Stimulated activated naive B cell treated with anti-CD40 and anti-IgM and Interleukin-4, amounts not matched to agents 10 μg/mL and 1 μg/mL and 100 μg/mL, for 72 hours (primary cell): ENCODE measurements at places on chromosomes 11 and 22.

- no peaks in the 10 kb centered on the region for H3K27me3 ChIP-seq
- H3K36me3 ChIP-seq = peaks cover 37% of the 10 kb centered on the region
- peaks cover 57% of the 10 kb centered on the region for H3K4me1 ChIP-seq
- no peak for DNase-seq
Measured at GRCh38 chr22:38750104-38750503, 5.7 kb downstream of the SUN2 start.

- no peaks in the 10 kb centered on the region for H3K4me1 ChIP-seq
Measured at GRCh38 chr11:94066901-94067429, 45.8 kb downstream of the HEPHL1 start.

- H3K4me1 ChIP-seq = peaks cover 38% of the 10 kb centered on the region
- no peak overlapping the region for H3K27ac ChIP-seq
- no peak overlapping the region for H3K4me3 ChIP-seq
- H3K36me3 ChIP-seq = peaks cover 6% of the 10 kb centered on the region
- H3K27me3 ChIP-seq = peaks cover 14% of the 10 kb centered on the region
- DNase-seq = no peak
Measured at GRCh38 chr11:60183591-60184205, 815 bp upstream of the MS4A6A start.

DNA sequence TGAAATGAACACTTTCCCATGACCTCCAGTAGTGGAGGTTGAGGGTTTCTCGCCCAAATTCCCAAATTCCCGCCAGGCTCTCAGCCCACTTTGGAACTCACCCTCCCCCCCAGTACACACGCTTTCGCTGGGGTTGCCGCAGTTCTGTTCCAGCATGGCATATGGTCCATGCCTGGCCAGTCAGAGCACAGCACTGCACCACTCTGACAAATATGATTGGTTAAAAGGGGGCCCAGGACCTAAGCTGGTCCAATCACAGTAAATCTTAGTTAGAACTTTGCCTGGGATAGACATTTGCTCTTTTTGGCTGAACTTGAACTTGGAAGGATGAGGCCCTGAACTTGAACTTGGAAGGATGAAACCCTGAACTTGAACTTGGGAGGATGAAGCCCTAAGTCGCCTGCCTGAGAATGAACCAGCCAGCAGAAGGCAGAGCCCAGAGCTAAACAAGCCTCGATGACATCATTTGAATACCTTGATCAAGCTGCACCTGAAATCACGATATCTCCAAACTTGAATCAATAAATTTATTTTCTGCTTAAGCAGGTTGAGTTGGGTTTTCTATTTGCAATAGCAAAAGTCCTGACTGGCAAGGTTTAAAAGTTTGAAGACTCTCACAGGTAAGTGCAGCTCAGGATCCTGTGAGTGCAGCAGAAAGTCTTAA, 12.6 kb upstream of the SSTR3 start:
- H3K36me3 ChIP-seq = peaks cover 81% of the 10 kb centered on the region
- H3K4me3 ChIP-seq = peak overlapping the region; percentile 33
- H3K4me1 ChIP-seq = peaks cover 75% of the 10 kb centered on the region
- H3K27ac ChIP-seq = peak overlapping the region; percentile 97
- H3K27me3 ChIP-seq = no peaks in the 10 kb centered on the region
- no peak for DNase-seq

GRCh38 chr11:63508009-63508408, 2.1 kb downstream of the LGALS12 start:
- H3K4me3 ChIP-seq = no peak overlapping the region
- H3K27me3 ChIP-seq = peaks cover 36% of the 10 kb centered on the region

GRCh38 chr11:14059491-14059890, 97.0 kb downstream of the SPON1 start:
- DNase-seq = no peak
- peaks cover 20% of the 10 kb centered on the region for H3K27me3 ChIP-seq
- no peaks in the 10 kb centered on the region for H3K36me3 ChIP-seq
- H3K4me1 ChIP-seq = peaks cover 3% of the 10 kb centered on the region

GRCh38 chr22:37983860-37984791, at the start of gene SOX10:
Gene SOX10 (minus strand): TSS chr22:37984555. CDS start chr22:37983784, 771 bp downstream.
- H3K4me1 ChIP-seq = no peaks in the 10 kb centered on the region
- H3K36me3 ChIP-seq = peaks cover 30% of the 10 kb centered on the region
- H3K27me3 ChIP-seq = no peaks in the 10 kb centered on the region
- no peak within 1 kb of the TSS for H3K4me3 ChIP-seq

- H3K4me1 ChIP-seq = peaks cover 7% of the 10 kb centered on the region
- H3K27ac ChIP-seq = no peak overlapping the region
Measured at GRCh38 chr11:74603845-74604244, 11.5 kb downstream of the POLD3 start.

GRCh38 chr11:1382831-1383607, 6.7 kb upstream of the BRSK2 start:
- peak overlapping the region; percentile 96 for H3K27ac ChIP-seq
- H3K36me3 ChIP-seq = no peaks in the 10 kb centered on the region
- H3K27me3 ChIP-seq = peaks cover 5% of the 10 kb centered on the region
- peaks cover 27% of the 10 kb centered on the region for H3K4me1 ChIP-seq

GRCh38 chr11:34030382-34030781, 21.1 kb upstream of the CAPRIN1 start:
- no peaks in the 10 kb centered on the region for H3K4me1 ChIP-seq
- DNase-seq = no peak
- H3K27ac ChIP-seq = no peak overlapping the region
- H3K27me3 ChIP-seq = no peaks in the 10 kb centered on the region

DNA sequence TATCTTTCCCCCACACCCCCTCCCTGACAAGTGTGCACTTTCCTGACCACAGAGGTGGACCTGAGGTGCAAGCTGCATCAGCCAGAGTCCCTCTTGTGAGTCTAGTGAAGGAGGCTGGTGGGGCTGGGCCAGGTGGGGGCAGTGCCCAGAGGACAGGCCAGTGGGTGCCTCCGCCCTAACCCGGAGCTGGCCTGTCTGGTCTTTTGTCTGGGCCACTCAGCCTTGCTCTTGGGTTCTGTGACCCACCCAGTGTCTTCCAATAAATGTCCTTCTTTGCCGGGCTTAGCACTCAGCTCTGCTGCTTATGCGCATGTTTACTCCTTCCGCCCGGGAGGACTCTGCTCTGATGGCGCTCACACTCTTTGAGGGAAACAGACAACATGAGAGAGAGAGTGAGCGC, 526.2 kb downstream of the TBC1D22A start:
- no peak overlapping the region for H3K4me3 ChIP-seq
- no peaks in the 10 kb centered on the region for H3K4me1 ChIP-seq
- no peak overlapping the region for H3K27ac ChIP-seq
- no peak for DNase-seq

DNA sequence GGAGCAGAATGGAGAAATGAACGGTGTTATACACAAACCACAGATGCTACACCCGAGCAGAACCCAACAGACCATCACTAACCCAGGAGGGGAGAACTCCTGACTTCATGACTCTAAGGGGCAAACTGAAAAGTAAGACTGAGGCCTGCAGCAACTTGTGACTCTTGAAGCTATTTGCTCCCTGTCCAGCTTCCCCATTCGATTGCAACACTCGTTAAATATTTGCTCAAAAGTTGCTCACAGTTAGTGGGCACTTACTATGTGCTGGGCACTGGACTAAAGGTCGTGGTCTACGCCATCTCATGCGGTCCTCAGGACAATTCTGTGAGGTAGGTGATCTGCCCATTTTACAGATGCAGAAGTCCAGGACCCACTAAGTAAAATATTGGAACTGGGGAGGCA, 9.5 kb upstream of the ADA2 start:
- peaks cover 19% of the 10 kb centered on the region for H3K4me1 ChIP-seq
- H3K36me3 ChIP-seq = no peaks in the 10 kb centered on the region
- H3K27me3 ChIP-seq = no peaks in the 10 kb centered on the region

- H3K27me3 ChIP-seq = peaks cover 48% of the 10 kb centered on the region
- H3K36me3 ChIP-seq = peaks cover 6% of the 10 kb centered on the region
- DNase-seq = no peak
- H3K4me3 ChIP-seq = no peak overlapping the region
- no peak overlapping the region for H3K27ac ChIP-seq
- H3K4me1 ChIP-seq = peaks cover 12% of the 10 kb centered on the region
Measured at GRCh38 chr11:61921446-61921845, 4.1 kb upstream of the RAB3IL1 start.

GRCh38 chr11:93741882-93742226, 382 bp downstream of the C11orf54 start:
- peaks cover 21% of the 10 kb centered on the region for H3K4me1 ChIP-seq
- H3K36me3 ChIP-seq = peaks cover 38% of the 10 kb centered on the region
- peak overlapping the region; percentile 99 for H3K4me3 ChIP-seq
- H3K27me3 ChIP-seq = no peaks in the 10 kb centered on the region
- no peak for DNase-seq
- H3K27ac ChIP-seq = peak overlapping the region; percentile 100

- no peak overlapping the region for H3K27ac ChIP-seq
- H3K4me3 ChIP-seq = no peak overlapping the region
- no peaks in the 10 kb centered on the region for H3K4me1 ChIP-seq
- H3K36me3 ChIP-seq = peaks cover 27% of the 10 kb centered on the region
Measured at GRCh38 chr11:118544647-118545010, 13.6 kb downstream of the TMEM25 start.

- no peaks in the 10 kb centered on the region for H3K4me1 ChIP-seq
- H3K27me3 ChIP-seq = no peaks in the 10 kb centered on the region
- H3K36me3 ChIP-seq = peaks cover 28% of the 10 kb centered on the region
- DNase-seq = no peak
- H3K4me3 ChIP-seq = no peak overlapping the region
- H3K27ac ChIP-seq = no peak overlapping the region
Measured at GRCh38 chr22:42796081-42796480, 61.0 kb downstream of the ARFGAP3 start.

DNA sequence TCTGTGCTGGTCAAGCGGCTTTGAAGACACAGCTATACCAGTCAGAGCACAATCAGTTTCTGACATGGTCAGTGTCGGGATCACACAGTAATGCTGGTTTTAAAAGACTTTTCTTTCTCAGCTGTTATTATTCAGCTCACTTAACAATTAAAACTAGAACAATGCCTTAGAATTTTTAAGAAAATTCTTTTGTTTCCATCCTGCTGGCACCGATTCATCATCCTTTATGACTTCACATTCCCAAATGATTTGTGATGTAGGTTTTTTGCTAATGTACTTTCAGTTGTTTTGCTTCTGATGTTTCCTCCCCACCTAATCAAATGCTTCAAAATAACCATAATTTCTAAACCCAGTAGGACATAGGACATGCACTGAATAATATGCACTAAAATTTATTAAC, 34.5 kb upstream of the OLFML1 start:
- H3K4me1 ChIP-seq = peaks cover 2% of the 10 kb centered on the region
- H3K27ac ChIP-seq = peak overlapping the region; percentile 81
- no peak overlapping the region for H3K4me3 ChIP-seq

DNA sequence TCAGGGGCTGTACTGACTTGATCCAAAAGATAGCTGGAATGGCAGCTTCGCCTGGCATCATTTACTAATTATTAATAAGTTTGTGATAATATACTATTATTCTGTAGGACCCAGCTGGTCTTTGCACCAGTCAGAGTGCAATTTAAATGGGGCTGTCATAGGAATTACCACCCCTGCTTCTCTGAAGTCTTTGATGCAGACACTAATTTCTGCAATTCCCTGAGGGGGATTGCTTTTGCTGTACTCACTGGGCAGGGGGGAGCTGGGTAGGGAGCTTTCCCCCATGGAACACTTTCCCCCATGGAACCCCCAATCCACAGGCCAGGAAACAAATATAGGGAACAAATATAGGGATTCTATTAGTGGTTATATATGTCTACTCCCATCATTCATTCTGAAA, 54.9 kb upstream of the TSKU start:
- H3K36me3 ChIP-seq = no peaks in the 10 kb centered on the region
- H3K27me3 ChIP-seq = peaks cover 39% of the 10 kb centered on the region
- peaks cover 4% of the 10 kb centered on the region for H3K4me1 ChIP-seq
- H3K27ac ChIP-seq = no peak overlapping the region
- no peak for DNase-seq

- peak overlapping the region; percentile 38 for H3K27ac ChIP-seq
- H3K4me1 ChIP-seq = no peaks in the 10 kb centered on the region
- H3K27me3 ChIP-seq = peaks cover 10% of the 10 kb centered on the region
- no peak overlapping the region for H3K4me3 ChIP-seq
Measured at GRCh38 chr22:43563571-43563970, 151.8 kb downstream of the MPPED1 start.

- peak overlapping the region; percentile 98 for H3K4me3 ChIP-seq
- H3K4me1 ChIP-seq = peaks cover 52% of the 10 kb centered on the region
- DNase-seq = peak; percentile 61
- no peaks in the 10 kb centered on the region for H3K27me3 ChIP-seq
Measured at GRCh38 chr11:68040101-68040956, 1.5 kb downstream of the TCIRG1 start.

DNA sequence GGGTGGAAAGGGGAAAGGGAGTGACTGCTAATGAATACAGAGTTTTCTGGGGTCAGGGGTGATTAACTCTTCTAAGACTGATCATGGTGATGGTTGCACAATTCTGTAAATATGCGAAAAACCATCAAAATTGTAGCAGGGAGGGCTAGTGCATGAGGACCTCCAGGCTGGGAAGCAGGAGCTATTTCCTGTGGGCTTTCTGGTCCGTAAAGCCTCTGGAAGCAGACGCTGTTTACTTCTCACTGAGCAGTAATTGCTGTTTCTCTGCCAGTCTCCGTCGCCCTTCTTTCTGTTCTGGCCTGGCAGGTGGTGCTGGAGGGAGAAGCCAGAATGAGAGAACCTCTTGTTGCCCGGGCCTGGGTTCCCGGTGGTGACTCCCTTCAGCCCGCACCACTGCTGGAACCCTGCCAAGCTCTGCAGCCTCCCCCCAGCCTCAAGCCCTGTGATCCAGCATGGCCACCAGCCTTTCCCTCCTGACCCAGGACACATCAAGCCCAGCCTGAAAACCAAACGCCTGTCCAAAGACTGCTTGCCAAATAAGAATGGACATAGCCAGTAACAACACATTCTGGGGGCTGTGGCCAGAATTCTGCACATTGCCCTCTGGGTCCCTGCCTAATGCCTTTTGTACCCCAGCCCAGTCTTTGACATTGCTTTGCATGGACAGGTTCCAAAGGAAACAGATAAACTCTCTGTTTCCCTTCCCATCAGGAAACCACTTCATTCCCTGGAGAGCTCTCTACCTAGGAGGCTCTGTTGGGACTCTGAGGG, 201.0 kb upstream of the NAV2 start:
- no peak overlapping the region for H3K4me3 ChIP-seq
- H3K4me1 ChIP-seq = no peaks in the 10 kb centered on the region
- H3K27ac ChIP-seq = no peak overlapping the region
- DNase-seq = no peak
- no peaks in the 10 kb centered on the region for H3K36me3 ChIP-seq

GRCh38 chr22:46936378-46936903, 174.0 kb downstream of the TBC1D22A start:
- H3K36me3 ChIP-seq = peaks cover 50% of the 10 kb centered on the region
- H3K4me3 ChIP-seq = no peak overlapping the region
- no peak for DNase-seq
- no peak overlapping the region for H3K27ac ChIP-seq

- no peaks in the 10 kb centered on the region for H3K4me1 ChIP-seq
- DNase-seq = no peak
- no peak overlapping the region for H3K27ac ChIP-seq
- no peak overlapping the region for H3K4me3 ChIP-seq
- no peaks in the 10 kb centered on the region for H3K27me3 ChIP-seq
- H3K36me3 ChIP-seq = no peaks in the 10 kb centered on the region
Measured at GRCh38 chr11:113059548-113059947, 98.3 kb downstream of the NCAM1 start.
